Stimulated activated CD8-positive, alpha-beta memory T cell treated with anti-CD3 and anti-CD28 coated beads, Interleukin-15, amount 100 ng/mL, for 4 hours (primary cell): ENCODE measurements at places on chromosomes 16 and 17.

- DNase-seq: no peak
Observed at GRCh38 chr17:64984851-64985521, 65.7 kb upstream of the LRRC37A3 start.

GRCh38 chr16:19282101-19282500 lies 3.4 kb upstream of the CLEC19A start:
- no peak for DNase-seq

DNA sequence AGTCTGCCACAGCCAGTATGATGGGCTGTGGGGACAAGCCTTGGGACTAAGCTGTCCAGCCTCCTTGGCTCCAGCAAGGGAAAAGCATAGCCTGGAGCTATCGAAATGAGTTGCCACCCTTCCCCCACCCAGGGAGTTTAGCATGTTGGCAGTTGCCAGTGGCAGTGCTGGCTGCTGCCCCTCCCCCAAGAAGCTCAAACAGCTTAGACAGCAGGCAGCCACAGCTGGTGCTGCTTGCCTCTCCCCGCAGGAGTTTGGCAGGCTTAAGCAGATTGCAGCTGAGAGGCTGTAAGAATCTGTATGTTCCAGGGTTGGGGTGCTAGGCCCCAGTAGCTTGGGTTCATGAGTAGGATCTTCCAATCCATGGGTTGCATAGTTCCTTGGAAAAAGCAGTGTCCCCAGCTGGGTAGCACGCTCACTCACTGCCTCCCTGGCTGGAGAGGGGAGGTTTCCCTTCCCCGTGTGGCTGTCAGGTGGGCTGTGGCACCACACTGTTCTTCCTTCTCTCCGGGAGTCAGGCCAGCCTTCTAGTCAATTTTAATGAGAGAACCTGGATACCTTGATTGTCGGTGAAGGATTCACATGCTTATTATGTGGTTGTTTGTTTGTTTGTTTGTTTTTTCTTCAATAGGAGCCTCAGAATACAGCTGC lies 506.1 kb downstream of the CDH11 start:
- no peak for DNase-seq

- DNase-seq: no peak
Observed at GRCh38 chr17:66767154-66767933, 67.6 kb upstream of the CACNG5 start.

GRCh38 chr17:73379826-73380225 lies 68.0 kb upstream of the CDC42EP4 start:
- DNase-seq: no peak

- no peak for DNase-seq
Observed at GRCh38 chr16:53040788-53041187, 11.9 kb downstream of the CHD9NB start.

DNA sequence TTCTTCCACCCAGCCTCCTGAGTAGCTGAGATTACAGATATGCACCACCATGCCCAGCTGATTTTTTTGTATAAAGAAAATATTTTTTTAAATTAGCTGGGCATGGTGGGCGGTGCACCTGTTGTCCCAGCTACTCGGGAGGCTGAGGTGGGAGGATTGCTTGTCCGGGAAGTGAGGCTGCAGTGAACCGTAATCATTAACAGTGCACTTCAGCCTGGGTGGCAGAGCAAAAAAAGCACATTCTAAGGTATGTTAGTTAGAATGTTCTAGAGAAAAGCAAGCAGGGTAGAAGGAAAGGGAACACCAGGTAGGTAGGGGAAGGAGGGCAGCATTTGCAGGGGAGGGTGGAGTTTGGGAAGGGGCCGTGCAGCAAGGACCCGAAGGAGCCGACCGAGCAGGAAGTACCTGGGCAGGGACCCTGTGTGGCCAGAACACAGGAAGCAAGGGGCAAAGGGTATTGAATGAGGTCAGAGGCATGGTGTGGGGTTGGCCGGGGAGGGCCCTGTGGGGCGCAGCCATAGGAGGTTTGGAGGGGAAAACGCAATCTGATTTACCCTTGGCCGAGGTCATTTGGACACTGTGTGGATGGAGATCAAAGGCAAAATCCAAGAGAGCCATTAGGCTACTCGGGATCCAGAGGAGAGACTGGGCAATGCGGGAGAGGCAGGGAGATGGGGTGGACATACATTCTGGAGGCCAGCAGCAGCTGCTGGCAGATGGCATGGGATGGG lies 2.3 kb downstream of the C17orf99 start:
- DNase-seq: no peak

DNA sequence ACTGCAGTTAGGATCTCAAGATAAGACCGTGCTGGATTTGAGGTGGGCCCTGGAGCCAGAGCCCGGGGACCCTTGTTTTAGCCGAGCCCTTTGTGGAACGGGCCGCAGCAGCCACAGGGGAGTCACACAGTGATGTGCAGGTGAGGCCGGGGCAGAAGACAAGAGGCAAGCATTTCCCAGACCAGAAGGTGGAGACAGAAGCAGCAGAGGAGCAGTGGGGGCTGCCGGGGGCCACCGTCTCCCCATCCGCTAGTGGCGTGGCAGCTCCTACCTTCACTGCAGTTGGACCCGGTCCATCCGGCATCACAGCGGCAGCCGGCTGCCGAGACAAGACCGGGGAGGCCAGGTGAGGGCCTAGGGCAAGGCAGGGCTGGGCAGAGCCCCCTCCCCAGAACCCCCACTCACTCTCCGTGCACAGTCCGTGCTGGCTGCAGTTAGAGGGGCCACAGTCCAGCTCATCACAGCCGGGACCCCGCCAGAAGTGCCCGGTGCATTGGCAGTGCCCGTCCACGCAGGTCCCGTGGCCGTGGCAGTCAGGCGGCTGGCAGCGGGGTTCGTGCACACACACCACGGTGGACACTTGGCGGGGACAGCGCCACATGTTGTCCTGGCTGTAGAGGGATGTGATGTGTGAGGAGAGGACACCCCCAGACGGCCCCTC lies 6.0 kb downstream of the NAGPA start:
- DNase-seq: no peak

DNA sequence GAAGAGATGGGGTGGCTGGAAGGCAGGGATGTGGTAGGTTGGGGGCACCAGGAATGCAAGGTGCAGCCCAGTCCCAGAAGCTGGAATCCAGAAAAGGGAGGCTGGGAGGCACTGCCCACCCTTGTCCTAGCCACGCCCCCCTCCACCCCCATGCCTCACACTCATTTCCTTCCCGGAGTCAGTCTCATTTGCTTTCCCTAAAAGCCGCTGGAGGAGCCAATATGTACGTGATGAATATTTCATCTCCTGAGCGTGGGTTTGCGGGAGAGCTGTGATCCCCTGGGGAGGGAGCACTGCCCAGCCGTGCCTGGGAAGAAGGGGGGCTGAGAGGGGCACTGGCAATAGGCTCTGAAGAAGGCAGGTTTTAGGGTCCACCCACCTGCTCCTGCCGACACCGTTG lies 124.5 kb upstream of the LHX1 start:
- DNase-seq: no peak

- no peak for DNase-seq
Observed at GRCh38 chr17:46811978-46812583, 6.4 kb downstream of the WNT3 start.

DNA sequence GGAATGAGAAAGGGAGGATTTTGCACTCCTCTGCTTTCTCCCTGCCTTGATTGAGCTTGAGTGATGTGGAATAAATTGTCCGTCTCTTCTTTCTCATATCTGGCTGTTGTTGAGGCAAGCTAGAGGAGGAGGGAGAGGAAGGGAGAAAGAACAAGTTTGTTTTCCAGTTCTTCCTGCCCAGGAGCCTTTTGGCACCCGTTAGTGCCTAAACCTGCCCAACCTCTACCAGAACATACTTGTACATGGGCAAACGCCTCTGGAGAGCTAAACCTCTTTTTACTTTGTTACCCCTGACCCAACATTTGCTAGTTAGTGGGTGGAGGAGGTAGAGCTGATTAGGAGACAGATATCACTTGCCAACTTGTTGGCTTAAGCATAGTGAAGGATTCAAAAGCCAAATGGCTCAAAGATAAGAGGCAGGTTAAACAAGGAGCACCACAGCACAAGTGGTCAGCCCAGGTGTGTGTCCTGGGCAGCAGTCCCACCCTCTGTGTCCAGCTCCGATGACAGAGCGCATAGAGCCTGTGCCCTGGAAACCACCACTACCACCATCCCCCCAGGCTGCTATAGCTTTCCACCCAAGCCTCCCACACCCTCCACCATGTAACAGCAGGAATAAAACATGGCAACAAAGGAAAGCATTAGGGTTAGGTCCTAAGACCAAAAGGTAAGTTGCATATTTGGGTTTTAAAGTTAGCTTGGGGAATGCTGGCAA lies 6.5 kb downstream of the ODF4 start:
- no peak for DNase-seq

- no peak for DNase-seq
Observed at GRCh38 chr17:67477687-67478086, 100.6 kb downstream of the PITPNC1 start.

- no peak for DNase-seq
Observed at GRCh38 chr16:56477096-56477878, 25.9 kb downstream of the OGFOD1 start.

GRCh38 chr17:31339906-31340661 lies 18.7 kb upstream of the EVI2A start:
- no peak for DNase-seq

- no peak for DNase-seq
Observed at GRCh38 chr17:340074-340473, 12.5 kb downstream of the RPH3AL start.

DNA sequence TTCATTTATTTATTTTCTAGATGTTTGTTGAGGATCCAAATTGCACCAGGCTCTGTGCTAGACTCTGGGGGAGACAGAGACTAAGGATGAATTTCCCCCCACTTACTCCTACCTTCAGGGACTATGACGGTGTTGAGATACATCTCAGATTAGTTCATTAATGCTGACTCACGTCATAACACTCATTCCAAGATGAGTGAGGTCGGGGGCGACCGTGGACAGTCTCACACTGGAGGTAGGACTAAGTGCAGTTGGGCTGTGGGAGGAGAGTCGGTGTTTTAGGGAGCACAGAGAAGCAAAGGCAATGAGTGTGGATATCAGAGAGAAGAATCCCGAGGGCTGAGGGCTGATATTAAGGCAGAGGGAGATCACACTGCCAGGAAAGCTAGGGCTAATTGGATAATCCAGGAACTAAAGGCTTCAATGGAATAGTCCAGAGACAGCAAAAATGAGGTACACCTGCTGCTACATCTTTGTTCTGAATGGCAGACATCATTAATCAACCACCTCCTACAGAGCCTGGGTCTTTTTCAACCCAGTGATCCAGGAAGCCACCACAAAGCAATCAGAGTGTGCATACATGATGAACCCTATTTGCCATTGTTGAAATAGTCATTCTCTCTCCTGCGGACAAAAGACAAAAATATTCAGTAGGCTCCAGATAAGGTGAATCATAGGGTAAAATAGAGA lies 38.6 kb upstream of the CACNG4 start:
- DNase-seq: no peak

- DNase-seq: no peak
Observed at GRCh38 chr16:84498859-84499620, 5.4 kb downstream of the MEAK7 start.

GRCh38 chr16:61324044-61324443 lies 712.2 kb downstream of the CDH8 start:
- no peak for DNase-seq

GRCh38 chr17:61010661-61011170 lies 333.1 kb downstream of the BCAS3 start:
- DNase-seq: no peak
